ENCODE measurements at places on chromosomes 12 and 14. TPM values are rescaled to one million over a fixed set of nuclear protein-coding genes. Genes with fewer than 3 reads are reported as not detected.

The GLIPR1 gene
- total RNA-seq: 1.5 TPM

- no peak overlapping the region for H3K27ac ChIP-seq
- no peak overlapping the region for H3K4me3 ChIP-seq
- H3K4me1 ChIP-seq: no peaks in the 10 kb centered on the region
Measured at GRCh38 chr12:25682421-25682820, 129.3 kb upstream of the LMNTD1 start.

- H3K36me3 ChIP-seq: no peaks in the 10 kb centered on the region
- no peak for DNase-seq
- no peak overlapping the region for H3K27ac ChIP-seq
- no peak overlapping the region for H3K4me3 ChIP-seq
- no peaks in the 10 kb centered on the region for H3K27me3 ChIP-seq
- H3K4me1 ChIP-seq: no peaks in the 10 kb centered on the region
Measured at GRCh38 chr12:114982760-114983159, 298.8 kb upstream of the TBX3 start.

DNA sequence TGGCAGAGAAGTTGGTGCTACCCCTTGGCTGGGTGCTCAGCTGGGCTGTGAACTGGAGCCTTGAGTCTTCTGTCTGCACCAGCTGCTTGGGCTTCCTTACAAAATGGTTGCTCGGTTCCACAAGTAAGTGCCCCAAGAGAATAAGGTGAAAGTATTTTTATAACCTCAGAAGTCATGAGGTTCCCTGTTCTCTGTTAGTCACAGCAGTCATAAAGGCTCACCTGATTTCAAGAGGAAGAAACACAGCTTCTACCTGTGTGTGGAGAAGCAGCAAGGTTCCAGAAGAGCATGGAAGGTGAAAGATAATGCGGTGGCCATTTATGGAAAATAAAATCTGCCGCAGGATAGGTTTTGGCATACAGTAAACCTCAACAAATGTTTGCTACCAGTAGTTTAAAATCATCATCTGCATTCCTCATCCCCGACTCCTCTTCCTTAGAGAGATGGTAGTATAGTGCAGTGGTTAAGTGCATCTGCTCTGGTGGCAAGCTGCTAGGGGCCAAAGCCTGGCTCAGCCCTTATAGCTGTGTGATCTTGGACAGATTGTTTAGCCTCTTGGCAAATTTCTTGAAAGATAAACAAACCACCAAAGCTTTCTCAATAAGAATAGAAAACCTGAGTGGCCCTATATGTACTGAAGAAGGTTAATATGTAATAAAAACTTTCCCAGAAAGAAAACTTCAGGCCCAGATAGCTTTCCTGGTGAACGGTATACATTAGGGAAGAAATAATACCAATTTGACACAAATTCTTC is 32.4 kb downstream of the TPCN1 start:
- DNase-seq: no peak
- H3K27me3 ChIP-seq: no peaks in the 10 kb centered on the region
- no peaks in the 10 kb centered on the region for H3K4me1 ChIP-seq
- H3K36me3 ChIP-seq: no peaks in the 10 kb centered on the region
- H3K27ac ChIP-seq: no peak overlapping the region
- H3K4me3 ChIP-seq: no peak overlapping the region

- H3K27me3 ChIP-seq: no peaks in the 10 kb centered on the region
- DNase-seq: no peak
- no peak overlapping the region for H3K4me3 ChIP-seq
- no peaks in the 10 kb centered on the region for H3K36me3 ChIP-seq
- H3K27ac ChIP-seq: no peak overlapping the region
Measured at GRCh38 chr12:67879937-67880336, 109.3 kb upstream of the IFNG-AS1 start.

The LTBR gene
- total RNA-seq: 6.3 TPM

DNA sequence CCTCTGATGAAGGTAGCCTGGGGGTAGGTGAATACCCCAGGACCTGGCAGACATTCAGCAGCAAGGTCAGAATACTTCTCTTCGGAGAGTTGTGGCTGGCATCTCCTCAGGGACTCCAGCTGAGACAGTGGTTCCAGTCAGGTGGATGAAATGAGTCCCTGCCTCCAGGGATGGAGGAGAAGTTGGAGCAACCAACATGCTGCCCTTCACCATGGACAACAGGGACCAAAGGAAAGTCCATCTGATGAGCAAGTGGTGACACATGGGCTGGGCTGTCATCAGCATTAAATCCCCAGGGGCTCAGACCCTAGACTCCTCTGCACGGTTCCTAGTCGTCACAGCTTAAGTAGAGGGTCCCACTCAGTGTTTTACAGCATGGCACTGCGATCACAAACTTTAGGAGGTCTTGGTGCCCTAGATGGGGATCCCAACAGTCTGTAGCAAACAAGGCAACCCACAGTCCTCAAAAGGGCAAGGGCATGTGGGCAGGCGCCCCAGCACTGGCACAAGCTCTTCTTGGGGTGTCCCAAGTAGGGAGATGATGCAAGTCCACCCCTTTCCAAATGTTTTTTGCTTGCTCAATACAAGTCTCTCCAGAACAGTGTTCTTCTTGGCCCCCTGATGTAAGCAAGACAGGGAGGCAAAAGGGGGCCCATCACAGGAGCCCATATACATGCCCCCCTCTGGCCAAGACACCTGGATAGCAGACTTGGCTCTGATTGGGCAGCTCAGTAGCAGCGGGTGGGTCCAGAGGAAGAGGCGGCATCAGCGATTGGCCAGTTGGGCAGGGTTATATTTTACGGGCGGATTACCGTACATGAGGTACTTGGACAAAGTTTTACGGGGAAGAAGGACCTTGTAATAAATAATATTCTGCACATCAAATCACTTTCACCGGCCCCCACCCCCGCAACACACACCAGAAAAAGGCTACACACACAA is 10.8 kb upstream of the CDH24 start:
- no peak for DNase-seq
- no peak overlapping the region for H3K4me3 ChIP-seq
- H3K4me1 ChIP-seq: peaks cover 27% of the 10 kb centered on the region
- no peaks in the 10 kb centered on the region for H3K27me3 ChIP-seq
- H3K36me3 ChIP-seq: peaks cover 47% of the 10 kb centered on the region

DNA sequence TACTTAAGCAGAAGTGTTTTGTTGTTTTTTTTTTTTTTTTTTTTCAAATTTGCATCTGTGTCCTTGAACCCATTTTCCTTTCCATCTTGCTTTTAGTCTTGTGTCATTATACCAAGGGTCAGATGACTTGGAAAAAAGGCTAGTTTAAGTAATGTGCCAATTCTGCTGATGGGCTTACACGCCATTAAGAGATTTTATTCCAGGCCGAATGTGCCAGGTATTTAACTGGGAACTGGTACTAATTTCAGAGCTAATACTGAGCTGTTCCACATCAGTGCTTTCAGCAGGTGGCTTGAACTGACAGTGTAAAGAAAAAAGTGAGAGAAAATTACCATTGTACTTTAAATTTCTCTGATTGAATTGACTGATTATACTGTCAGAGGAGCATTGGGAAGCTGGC is 224.9 kb downstream of the NPAS3 start:
- H3K4me1 ChIP-seq: no peaks in the 10 kb centered on the region
- H3K4me3 ChIP-seq: no peak overlapping the region
- H3K36me3 ChIP-seq: no peaks in the 10 kb centered on the region
- no peaks in the 10 kb centered on the region for H3K27me3 ChIP-seq
- no peak for DNase-seq
- H3K27ac ChIP-seq: no peak overlapping the region

The CLEC12A gene
- not detected for total RNA-seq

The PRKD1 gene
- 6.8 TPM for total RNA-seq

DNA sequence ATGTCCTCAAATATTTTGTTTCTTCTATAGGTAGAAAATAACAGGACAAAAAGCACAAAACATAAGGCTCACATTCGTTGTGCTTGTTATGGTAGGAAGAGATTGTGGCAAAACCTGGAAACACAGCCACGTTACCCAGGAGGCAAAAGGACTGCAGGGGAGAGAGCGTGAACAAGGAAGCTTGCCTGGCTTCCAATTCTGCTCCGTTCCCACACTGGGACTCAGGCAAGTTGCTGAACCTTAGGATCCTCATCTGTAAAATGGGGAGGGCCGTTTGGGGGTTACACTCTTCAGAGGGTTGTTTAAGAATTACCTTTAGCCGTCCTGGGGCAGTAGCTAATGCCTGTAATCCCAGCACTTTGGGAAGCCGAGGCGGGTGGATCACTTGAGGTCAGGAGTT is 205.3 kb downstream of the SSPN start:
- H3K27me3 ChIP-seq: no peaks in the 10 kb centered on the region
- no peak overlapping the region for H3K27ac ChIP-seq
- H3K4me3 ChIP-seq: no peak overlapping the region

DNA sequence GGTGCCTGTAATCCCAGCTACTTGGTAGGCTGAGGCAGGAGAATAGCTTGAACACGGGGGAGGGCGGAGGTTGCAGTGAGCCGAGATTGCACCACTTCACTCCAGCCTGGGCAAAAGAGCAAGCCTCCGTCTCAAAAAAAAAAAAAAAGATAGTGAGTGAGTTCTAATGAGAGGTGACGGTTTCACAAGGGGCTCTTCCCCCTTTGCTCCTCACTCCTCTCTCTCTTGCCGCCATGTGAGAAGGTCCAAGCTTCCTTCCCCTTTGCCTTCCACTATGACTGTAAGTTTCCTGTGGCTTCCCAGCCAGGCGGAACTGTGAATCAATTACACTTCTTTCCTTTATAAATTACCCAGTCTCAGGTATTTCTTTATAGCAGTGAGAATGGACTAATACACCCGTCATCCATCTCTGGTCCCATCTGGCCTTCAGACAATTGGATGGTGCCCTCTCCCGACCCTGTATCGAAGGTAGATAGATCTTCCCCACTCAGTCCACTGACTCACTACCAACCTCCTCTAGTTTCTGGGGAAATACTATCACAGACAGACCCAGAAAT is 27.0 kb upstream of the RCOR1 start:
- no peak overlapping the region for H3K4me3 ChIP-seq
- H3K27me3 ChIP-seq: no peaks in the 10 kb centered on the region
- no peak overlapping the region for H3K27ac ChIP-seq

GRCh38 chr12:4791497-4791896 is 71.3 kb downstream of the GALNT8 start:
- no peak overlapping the region for H3K27ac ChIP-seq
- no peak for DNase-seq
- no peaks in the 10 kb centered on the region for H3K36me3 ChIP-seq

DNA sequence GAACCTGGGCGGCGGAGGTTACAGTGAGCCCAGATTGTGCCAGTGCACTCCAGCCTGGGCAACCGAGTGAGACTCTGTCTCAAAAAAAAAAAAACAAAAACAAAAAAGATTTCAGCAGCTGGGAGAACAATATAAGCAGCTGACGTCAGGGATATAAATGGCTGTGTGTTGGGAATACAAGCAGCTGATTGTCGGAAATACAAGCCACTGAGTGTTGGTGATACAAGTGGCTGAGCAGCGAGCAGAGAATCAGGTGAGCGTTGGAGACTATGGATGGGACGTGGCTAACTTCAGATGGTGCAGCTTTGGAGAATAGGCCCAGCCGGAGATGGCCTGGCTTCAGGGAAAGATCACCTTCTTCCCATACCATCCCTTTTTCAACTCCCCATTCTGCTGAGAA is 32.0 kb downstream of the PSEN1 start:
- no peak overlapping the region for H3K4me3 ChIP-seq
- H3K27me3 ChIP-seq: no peaks in the 10 kb centered on the region
- DNase-seq: no peak
- H3K27ac ChIP-seq: no peak overlapping the region
- peaks cover 6% of the 10 kb centered on the region for H3K4me1 ChIP-seq

The PTPRR gene
- 0.07 TPM for total RNA-seq

DNA sequence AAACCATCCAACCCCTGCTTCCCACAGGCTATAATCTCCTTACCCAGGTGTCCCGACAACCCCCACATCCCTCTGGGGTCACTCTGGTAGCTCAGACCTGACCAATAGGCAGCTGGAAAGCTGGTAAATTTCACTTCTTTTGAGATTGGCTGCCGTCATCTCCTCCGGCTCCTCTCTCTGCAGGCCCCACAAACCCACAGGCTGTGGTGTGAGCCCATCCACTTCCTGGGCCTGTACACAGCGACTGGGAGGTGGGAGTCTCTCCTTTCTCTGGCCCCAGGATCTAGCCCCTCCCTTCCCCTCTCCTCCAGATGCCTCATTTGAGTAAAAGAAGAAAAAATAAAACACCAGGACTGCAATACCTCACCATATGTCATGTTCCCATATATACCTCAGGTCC is 709 bp downstream of the INHBC start:
- no peak for DNase-seq
- H3K4me3 ChIP-seq: no peak overlapping the region
- H3K27me3 ChIP-seq: no peaks in the 10 kb centered on the region
- no peaks in the 10 kb centered on the region for H3K36me3 ChIP-seq
- no peak overlapping the region for H3K27ac ChIP-seq

The GYS2 gene
- not detected for total RNA-seq

The TAS2R46 gene
- total RNA-seq: 0.48 TPM

GRCh38 chr14:90780519-90780918 is 35.7 kb downstream of the TTC7B start:
- no peaks in the 10 kb centered on the region for H3K27me3 ChIP-seq
- H3K4me3 ChIP-seq: no peak overlapping the region
- no peak overlapping the region for H3K27ac ChIP-seq
- DNase-seq: no peak

The GPD1 gene
- total RNA-seq: 1.2 TPM

The LPAR5 gene
- 0.22 TPM for total RNA-seq

The NGB gene
- 0.55 TPM for total RNA-seq

DNA sequence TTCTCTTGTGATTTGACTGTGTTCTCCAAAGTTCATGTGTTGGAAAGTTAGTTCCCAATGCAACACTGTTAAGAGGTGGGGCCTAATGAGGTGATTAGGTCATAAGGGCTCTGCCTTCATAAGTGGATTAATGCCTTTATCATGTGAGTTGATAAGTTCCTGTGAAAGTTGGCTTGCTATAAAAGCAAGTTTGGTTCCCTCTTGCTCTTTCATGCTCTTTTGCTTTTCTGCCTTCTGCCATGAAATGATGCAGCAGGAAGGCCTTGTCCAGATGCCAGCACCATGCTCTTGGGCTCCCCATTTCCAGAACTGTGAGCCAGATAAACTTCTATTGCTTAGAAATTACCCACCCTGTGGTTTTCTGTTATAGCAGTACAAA is 41.9 kb downstream of the SLC16A7 start:
- H3K4me3 ChIP-seq: no peak overlapping the region
- H3K4me1 ChIP-seq: no peaks in the 10 kb centered on the region
- H3K27me3 ChIP-seq: no peaks in the 10 kb centered on the region
- H3K36me3 ChIP-seq: no peaks in the 10 kb centered on the region
- H3K27ac ChIP-seq: no peak overlapping the region

- DNase-seq: no peak
- no peaks in the 10 kb centered on the region for H3K36me3 ChIP-seq
- H3K27ac ChIP-seq: no peak overlapping the region
- no peaks in the 10 kb centered on the region for H3K27me3 ChIP-seq
Measured at GRCh38 chr14:100076606-100077005, 11.4 kb downstream of the EVL start.

DNA sequence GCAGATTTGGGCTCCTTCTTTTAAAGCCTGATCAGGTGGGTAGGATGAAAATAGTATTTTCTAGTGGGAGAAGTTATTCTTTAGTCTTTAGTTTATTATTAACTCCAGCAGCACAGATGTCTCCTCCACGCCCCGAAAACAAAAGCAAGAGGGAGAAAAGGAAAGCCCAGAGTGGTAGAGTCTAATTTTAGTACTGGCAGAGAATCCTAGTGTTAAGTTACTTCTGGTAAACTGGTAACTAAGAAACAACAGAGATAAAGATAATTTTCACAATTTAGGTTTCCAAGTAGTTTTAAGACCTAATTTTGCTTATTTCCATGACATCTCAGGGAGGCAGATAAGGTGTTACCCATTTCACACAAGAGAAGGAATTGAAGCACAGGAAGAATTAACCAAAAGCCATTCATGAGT is 16.3 kb downstream of the ATP5MC2 start:
- H3K27me3 ChIP-seq: no peaks in the 10 kb centered on the region
- no peak for DNase-seq
- H3K4me3 ChIP-seq: no peak overlapping the region
- H3K36me3 ChIP-seq: peaks cover under 1% of the 10 kb centered on the region
- H3K27ac ChIP-seq: 0 out of 2 replicates have a peak overlapping the region, but pooled peaks have one; percentile 16

Data from H1 (cell line).